Upper lobe of left lung (tissue), 6 donors: ENCODE measurements at places on chromosomes 13 and 19.

DNA sequence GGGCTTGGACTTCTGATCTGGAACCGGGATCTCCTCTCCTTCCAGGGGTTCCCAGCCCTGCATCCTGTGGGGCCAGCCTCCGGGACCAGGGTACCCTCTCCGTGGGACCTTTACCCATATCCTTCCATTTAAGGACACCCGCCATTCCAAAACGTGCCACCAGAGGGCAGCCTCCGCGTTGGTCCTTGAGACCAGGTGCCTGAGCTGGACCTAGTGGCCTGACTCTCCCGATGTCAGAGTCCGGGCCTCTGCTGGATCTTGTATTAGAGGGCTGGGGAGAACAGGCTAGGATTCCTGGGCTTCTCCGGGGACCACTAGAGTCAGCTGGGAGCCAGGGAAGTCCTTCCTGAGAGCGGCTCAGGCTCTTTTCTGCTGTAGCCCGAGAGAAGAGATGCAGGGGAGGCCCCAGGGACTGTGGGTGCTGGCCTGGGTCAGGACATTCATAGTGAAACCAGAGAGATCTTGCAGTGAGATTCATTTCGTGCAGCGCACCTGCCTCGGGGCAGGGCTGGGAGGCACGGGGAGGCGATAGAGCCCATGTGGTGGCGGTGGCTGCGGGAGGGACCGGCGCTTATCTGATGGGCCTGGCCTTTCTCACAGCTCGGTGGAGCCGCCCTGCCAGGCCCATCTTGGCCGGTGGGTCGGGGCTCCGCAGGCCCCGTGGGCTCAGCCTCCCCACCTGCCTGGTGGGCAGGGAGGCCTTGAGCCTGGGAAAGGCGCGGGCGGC lies 9.8 kb upstream of the SLC7A10 start:
- H3K27ac ChIP-seq = no peak overlapping the region
- H3K4me1 ChIP-seq = no peaks in the 10 kb centered on the region
- H3K27me3 ChIP-seq = no peaks in the 10 kb centered on the region
- no peak overlapping the region for H3K4me3 ChIP-seq
- H3K36me3 ChIP-seq = no peaks in the 10 kb centered on the region

DNA sequence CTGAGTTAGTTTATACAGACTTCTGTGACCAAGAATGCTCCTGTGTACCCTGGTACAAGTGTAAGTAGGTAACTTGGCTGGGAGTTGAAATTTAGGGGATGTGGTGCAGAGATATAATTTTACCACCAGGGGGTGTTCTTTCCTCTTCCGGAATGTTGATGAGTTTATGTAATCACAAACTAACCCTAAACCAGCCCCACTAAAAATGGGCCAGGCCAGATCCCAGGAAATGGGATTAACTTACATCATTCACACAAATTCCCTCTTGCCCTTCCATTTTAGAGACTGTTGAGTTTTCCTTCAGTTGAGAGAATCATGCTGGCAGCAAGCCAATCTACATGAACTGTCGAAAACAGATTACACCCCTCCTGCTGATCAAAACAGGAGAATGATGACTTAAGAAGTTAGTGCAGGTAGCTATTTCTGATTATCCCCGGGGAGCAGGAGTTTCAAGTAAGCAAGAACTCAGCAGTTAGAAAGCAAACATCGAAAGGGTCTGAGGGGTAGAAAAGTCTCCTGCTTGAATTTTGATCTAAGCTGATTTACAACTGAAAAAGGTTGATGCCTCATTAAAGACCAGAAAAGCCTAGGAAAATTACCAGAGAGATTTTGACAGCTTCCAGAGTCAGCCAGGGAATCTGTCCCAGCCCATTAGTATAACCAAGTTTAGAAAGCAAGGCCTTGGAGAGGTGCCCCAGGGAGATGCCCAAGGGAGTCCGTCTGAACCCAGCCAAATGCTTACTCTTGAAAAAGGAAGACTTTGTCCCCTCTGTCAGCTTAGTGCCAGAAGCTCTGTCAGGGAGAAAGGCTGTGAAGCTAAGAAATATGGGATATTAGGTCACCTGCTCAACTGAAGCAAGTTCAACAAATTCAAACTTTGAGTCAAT lies 32.3 kb upstream of the MED4 start:
- no peaks in the 10 kb centered on the region for H3K27me3 ChIP-seq
- H3K4me3 ChIP-seq = no peak overlapping the region
- DNase-seq = no peak
- peak overlapping the region; percentile 53 for H3K27ac ChIP-seq
- H3K4me1 ChIP-seq = peaks cover 36% of the 10 kb centered on the region

DNA sequence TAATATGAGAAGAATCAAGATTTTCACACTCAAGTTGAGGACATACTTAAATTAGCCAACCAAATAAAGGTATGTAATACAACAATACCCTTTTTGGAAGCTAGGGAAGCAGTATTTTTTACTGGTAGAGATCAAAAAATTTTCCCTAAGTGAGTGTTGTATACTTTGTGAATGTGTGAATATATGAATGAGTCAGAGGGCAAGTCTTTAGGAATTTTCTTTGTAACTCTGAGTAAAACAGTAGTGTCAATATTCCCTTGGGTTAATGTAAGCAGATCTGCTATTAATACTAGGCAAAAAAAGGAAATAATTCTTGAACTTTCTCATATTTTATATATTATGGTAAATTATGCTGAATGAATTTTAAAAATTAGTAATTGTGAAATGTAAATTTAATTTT lies 1161.8 kb upstream of the MIR17HG start:
- H3K4me1 ChIP-seq = no peaks in the 10 kb centered on the region
- no peak overlapping the region for H3K4me3 ChIP-seq
- H3K36me3 ChIP-seq = no peaks in the 10 kb centered on the region
- no peak overlapping the region for H3K27ac ChIP-seq
- H3K27me3 ChIP-seq = no peaks in the 10 kb centered on the region
- DNase-seq = no peak

- H3K27me3 ChIP-seq = no peaks in the 10 kb centered on the region
- H3K27ac ChIP-seq = no peak overlapping the region
Observed at GRCh38 chr13:88376760-88377388, 705.7 kb downstream of the SLITRK5 start.

GRCh38 chr19:33750587-33751435 lies 45.9 kb upstream of the KCTD15 start:
- no peak overlapping the region for H3K4me3 ChIP-seq
- H3K36me3 ChIP-seq = no peaks in the 10 kb centered on the region
- H3K4me1 ChIP-seq = no peaks in the 10 kb centered on the region
- DNase-seq = no peak
- H3K27ac ChIP-seq = no peak overlapping the region
- no peaks in the 10 kb centered on the region for H3K27me3 ChIP-seq

DNA sequence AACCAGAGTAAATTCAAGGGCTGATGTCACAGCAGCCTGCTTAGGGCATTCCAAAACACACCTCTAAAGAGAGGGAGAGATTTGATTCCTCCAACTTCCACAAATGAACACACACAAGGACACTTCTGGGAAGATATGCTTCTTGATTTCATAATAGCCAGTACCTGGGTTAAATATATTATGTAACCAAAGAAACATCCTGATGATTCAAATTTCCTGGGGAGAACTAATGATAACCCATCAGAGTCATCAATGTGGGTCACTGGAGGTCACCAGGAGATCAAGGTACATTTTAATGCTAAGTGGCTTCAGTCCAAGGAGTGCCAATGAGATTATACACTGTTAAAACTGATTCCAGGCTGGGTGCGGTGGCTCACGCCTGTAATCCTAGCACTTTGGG lies 54.0 kb upstream of the DOCK9 start:
- no peaks in the 10 kb centered on the region for H3K36me3 ChIP-seq
- no peak for DNase-seq
- H3K4me3 ChIP-seq = no peak overlapping the region
- no peak overlapping the region for H3K27ac ChIP-seq
- no peaks in the 10 kb centered on the region for H3K27me3 ChIP-seq

DNA sequence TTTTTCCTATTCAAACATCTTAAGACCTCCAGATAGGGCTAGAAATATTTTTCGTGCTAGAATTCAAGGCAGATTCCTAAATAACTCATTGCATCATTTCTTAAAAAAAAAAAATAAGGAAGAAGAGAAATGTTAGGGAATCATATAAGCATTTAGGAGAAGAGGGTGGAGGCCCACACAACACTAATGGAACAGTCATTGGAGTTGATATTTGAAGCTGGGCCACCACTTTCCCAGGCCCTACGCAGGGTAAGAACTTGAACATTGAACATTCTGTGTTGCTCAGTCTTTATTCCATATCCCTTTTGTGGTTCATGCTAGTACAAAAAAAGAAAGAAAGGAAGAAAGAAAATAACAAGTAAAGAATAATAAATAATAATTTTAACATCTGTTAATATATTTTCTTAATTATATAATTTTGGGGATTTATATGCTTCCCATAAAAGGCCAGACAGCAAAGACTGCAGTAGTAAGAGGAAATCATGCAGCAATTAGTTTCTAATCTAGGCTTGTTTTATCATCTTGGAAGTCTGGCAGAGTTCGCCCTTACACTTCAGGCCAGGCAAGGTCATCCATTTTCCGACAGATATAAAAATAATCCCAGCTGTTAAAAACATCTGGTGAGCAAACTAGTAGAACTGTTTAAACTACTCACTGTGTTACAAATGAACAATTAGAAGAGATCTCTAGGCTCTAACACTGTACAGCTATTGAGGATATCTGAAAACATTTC lies 127.7 kb downstream of the FRY start:
- no peak for DNase-seq
- no peaks in the 10 kb centered on the region for H3K36me3 ChIP-seq
- no peaks in the 10 kb centered on the region for H3K4me1 ChIP-seq
- no peak overlapping the region for H3K27ac ChIP-seq
